ENCODE measurements at places on chromosomes 12 and 14.

DNA sequence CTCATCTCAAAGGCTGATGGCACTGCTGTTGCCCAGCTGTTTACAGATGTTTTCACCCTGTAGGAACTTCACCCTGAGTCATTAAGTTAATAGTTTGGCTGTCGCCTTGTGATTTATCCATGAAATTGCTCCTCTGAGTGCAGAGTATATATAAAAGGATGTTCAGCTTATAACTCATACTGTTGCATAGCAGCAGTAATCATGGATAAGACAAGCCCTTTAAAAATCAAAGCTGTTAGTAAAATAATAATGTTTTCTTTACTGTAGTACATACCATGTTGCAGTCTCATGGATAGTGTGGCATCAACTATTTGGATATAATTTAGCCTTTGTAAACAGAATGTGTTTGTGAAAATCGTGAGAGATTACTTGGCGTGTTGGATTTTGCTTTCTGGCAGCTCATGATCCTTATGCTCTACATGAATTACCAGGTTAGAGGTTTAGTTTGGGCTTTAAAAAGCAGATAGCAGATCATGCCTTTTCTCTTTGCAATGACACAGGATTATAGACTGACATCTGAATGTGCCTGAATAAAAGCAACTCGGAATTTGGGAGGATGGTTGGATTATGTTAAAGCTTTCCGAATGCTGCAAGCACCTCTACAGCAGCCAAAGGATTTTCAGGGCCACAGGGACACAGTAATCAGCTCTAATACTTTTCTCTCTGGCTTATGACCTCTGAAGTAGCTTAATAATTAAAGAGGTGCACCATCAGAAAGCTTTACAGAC is 279.7 kb upstream of the ATP2B1 start:
- peak; percentile 38 for DNase-seq

GRCh38 chr14:20855652-20856291 is 35.4 kb upstream of the RNASE3 start:
- peak; percentile 66 for DNase-seq

DNA sequence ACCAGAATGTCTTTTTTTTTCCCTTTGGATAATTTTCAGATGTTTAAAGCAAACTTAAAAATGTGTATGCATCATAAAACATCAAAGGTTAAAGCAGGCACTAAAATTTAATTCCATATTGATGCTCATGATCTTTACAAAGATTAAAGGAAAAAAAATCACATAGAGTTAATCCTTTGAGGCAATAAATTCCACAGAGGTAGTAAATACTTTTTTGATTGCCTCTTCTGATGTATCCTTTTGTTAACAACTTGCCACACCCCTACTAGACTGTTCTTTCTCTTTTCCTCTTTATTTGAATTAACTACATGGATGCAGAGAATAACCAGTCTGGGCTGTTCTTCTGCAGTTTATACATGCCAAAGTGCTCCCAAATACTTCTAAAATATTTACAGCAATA is 45.2 kb upstream of the KCNJ8 start:
- DNase-seq: peak; percentile 50

DNA sequence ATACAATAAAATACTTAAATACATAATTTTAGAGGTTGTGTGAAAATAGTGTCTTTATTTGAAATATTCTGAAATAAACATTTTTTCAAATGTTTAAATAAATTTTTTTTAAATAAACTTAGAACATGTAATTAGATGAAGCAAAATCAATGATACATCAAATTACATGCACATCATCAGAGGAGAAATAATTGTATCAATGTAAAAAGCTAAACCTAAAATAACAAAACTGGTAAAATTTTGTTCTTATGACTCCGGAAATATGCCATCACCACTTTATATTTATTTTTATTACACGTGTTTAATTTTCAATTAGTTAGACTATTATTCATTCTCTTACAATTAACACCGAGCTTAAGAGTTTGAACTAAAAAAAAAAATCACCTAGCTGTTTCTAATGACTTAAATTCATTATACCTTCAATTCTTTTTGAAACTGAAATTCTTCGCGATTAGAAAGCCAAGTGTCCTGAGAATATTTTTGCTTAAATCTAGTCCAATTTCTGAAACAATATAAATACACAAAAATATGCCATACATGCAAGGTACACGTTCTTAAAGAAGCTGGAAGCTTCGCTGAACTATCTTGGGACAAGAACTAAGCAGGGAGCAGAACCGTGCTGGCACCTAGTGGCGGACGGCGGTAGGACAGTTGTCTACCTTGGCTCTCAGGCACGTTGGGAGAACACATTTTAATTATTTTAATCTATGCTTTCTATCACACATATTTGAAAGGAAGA is 230.5 kb downstream of the SLC25A21 start:
- DNase-seq: peak; percentile 64

DNA sequence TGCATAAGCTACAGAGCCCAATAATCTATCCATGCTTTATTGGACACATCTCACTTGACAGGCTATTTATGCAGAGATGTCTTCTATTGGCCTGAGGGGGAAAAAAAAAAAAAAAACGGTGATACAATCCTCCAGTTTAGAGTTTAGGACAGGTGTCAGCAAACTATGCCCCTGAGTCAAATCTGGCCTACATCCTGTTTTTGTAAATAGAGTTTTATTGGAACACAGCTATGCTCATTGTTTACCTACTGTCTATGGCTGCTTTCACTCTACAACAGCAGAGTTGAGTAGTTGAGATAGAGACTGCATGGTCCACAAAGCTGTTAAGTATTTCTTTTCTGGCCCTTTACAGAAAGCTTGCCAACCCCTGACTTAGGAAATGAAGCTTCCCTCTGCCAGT is 403.1 kb downstream of the C12orf75 start:
- DNase-seq: no peak

- no peak for DNase-seq
Observed at GRCh38 chr12:116267948-116268347, 9.5 kb downstream of the MED13L start.

DNA sequence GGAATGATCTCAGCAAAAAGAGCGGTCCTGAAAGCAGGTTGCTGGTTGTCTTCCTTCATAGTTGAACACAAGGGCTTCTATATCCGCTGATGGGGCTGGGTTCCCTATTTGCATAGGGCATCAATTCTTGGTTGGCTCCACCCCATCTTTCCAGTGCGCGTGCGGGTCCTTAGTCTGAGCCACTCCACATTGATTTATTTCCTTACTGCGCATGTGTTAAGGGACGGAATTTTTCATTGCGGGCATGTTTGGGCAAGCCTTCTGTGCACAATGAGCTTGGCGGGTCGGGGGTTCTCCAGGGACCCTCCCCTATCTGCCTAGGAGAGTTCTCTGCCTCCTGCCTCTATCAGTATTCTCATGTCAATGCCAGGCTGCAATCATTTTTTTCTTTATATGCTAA is 21.2 kb upstream of the DLGAP5 start:
- DNase-seq: no peak

DNA sequence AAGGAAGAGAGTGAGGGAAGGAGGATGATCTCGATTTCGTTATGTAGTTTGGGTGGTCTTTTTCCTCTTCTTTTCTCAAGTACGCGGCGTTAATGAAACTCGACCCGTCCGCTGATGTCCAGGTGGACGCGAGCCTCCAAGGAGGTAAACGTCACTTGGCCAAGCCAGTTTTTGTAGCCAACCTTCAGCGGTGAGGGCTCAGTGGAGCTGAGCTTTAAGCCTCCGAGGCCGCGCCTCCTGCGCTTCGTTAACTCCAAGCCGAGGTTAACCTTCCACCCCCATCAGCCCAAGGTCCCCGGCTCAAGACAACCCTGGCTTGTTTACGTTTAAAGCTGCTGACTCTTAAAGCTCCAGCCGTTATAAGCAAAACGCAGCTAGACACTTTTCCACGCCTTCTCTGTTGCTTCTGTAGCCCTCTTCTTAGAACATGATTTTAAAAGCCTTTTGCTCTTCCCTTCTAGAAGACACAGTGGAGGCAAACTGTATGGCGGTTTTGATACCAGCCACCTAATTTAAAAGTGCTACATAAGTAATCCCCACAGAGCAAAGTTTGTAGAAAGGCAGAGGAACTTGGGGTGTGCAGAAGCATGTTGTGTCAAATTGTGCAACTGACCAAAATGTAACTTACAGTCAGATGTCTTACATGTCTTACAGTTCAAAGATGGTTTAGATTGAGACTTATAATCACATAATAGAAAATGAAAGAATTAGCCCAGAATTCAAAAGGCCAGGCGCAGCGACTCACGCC is 923 bp upstream of the ITPR2 start:
- peak; percentile 21 for DNase-seq

GRCh38 chr12:102726686-102727085 is 190.4 kb downstream of the PAH start:
- DNase-seq: no peak

- DNase-seq: no peak
Observed at GRCh38 chr12:115964214-115964613, 313.3 kb downstream of the MED13L start.

GRCh38 chr12:114976959-114977358 is 293.0 kb upstream of the TBX3 start:
- DNase-seq: peak; percentile 59

- no peak for DNase-seq
Observed at GRCh38 chr12:69095765-69096477, 143.4 kb upstream of the CPSF6 start.

DNA sequence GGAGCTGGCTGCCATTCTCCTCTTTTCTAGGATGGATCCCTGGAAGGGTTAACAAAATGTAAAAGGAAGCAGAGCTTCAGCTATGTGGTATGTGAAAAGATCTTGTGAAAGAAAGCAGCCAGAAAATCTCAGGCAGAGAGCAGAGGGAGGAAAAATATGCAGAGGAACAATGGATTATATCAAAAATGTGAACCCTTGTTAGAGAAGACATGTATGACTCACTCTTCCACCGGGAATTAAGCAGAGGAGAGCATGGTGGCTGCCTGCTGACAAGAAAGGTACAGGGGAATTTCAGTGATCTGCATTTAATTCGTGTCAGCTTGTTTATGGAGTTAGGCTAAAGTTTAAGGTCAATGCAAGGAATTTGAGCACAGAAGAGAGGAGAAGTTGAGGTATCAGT is 46.3 kb downstream of the KCNA1 start:
- DNase-seq: peak; percentile 11

GRCh38 chr12:40032433-40033241 is 73.2 kb downstream of the SLC2A13 start:
- no peak for DNase-seq

DNA sequence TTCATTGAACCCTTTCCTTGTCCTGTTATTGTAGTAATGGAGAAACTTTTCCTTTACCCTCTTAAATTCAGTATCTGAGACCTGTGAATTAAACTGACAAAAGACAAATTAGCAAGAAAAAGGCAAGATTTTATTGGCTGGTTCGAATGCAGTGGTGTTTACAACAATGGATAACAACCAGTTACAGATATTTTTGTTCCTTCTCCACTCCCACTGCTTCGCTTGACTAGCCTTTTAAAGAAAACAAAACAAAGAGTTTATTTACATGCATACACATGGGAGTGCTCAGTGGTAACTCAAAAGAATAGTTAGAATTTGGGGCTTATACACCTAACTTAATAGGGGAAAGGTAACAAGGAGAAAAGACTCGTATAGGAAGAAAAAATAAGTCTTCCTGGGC is 37.0 kb upstream of the HECTD1 start:
- DNase-seq: no peak

- DNase-seq: no peak
Observed at GRCh38 chr12:122158700-122159285, 15.2 kb downstream of the IL31 start.

DNA sequence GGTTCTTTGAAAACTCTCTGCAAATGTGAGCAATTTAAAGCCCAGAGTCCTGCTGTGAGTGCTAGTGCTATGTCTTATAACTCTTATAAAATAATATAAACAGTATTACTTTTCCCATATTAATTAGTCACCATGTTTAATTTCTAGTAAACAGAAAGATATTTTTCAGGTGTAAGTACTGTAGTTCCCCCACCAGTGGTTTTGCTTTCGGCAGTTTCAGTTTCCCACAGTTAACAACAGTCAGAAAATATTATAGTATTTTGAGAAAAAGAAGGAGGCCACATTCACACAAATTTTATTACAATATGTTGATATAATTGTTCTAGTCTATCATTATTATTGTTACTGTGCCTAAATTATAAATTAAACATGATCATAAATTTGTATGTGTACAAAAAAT is 800.5 kb downstream of the LRFN5 start:
- no peak for DNase-seq

DNA sequence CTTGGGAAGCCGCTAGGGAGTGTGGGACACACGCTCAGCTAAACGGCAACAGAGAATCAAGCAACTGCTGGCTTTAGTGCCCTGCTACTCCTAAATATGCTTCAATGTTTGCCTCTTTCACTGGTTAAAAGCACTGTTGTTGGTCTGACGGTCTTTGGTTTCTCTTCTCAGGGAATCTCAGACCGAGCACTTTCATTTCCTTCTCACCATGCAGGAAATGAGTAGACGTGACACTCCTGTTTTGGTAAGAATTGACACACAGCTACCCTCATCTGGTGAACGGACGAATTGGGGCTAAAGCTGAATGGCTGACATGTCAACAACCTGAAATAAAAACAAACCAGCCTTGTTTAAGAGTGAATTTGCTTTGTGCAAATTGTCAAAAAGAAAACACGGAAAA is 57.5 kb upstream of the PIWIL1 start:
- peak; percentile 2 for DNase-seq

DNA sequence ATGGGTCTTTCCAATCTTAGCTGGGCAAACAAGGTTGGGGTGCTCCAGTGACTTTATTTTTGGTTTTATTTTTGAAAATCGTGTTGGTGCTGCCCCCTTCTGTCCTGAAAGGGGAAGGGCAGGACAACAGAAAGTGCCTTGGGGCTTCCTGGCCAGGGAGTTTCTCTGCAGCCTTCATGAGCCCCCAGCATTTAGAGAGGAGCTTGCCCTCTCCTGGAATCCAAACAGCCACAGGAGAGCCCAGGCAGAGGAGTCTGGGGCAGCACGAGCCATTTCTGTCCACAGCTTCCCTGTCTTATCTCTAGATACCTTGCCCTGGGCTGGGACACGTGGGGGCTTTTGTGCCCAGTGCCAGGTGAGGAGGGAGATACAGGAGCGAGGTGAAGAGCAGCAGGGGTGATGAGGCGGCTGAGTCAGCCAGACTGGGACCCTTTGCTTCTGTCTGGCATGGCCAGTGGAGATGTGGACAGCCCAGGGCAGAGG is 4.4 kb upstream of the C1RL start:
- peak; percentile 58 for DNase-seq

DNA sequence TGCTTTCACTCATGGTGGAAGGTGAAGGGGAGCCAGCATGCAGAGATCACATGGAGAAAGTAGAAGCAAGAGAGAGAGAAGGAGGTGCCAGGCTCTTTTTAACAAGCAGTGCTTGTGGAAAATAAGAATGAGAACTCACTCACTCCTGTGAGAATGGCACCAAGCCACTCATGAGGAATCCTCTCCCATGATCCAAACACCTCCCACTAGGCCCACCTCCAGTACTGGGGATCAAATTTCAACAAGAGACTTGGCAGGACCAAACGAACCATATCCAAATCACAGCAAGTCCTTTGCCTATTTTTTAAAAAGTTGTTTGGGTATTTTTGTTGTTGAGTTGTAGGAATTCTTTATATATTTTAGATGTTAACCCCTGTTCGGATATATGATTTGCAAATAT is 245.9 kb upstream of the ARID2 start:
- peak; percentile 6 for DNase-seq

DNA sequence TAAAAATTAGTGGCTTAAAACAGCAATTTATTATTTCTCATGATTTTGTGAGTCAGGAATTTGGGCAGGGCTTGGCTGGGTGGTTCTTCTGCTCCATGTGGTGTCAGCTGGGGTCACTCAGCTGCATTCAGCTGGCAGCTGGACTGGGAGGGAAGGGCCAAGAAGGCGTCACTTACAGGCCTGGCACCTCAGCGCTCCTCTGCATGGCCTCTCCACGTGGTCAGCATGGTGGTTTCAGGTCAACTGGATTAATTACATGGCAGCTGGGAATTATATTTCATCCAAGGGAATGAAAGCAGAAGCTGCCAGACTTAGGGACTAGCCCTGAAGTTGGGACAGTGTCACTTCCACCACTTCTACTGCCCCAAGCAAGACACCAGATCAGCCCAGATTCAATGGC is 27.5 kb upstream of the IRF2BPL start:
- DNase-seq: no peak
